ENCODE measurements at places on chromosomes 5 and 9.

- no peak for DNase-seq
These were observed 19.2 kb downstream of the RNF180 start for GRCh38 chr5:64184832-64185231.

DNA sequence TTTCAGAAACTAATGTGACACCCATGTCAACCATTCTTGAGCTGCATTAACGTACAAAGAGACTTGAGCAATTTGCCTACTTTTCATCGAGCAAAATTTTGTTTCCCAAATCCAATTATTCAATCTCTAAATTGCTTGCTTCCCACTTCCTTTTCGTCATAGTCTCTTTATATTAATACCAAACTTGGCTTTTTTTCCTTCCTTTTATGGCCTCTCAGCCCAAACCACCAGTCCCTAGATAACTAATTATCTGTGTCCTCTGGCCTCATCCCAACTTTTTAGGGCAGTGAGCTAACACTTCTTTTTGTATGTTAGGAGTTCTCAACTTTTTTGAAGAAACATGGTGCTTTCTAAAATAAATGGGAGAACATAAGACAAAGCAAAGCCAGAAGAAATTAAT, 155.5 kb upstream of the S1PR3 start:
- no peak for DNase-seq

DNA sequence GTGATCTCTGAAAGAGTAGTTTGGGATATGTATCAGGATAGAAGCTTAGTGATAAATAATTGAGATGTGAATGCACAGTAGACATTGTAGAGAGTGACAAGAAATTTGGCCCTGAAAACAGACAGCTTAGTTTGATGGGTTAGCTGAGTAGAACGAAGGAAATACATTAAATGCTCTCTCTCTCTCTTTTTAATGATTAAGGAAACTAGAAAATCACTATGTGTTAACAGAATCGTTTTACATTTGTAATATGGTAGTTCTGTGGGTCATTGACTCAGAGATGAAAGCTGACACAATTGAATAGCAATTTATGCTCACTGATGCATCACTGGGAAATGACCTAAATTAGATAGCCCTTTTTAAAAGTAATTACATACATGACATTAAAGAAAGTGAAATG, 739.8 kb upstream of the PTPRD start:
- no peak for DNase-seq

GRCh38 chr5:30838936-30839496, 354.5 kb upstream of the CDH6 start:
- no peak for DNase-seq

- DNase-seq = no peak
These were observed 50.5 kb upstream of the PCAT7 start for GRCh38 chr9:94504358-94504757.

- no peak for DNase-seq
These were observed 3.2 kb downstream of the PAPPA start for GRCh38 chr9:116156621-116157314.

- DNase-seq = no peak
These were observed 9.0 kb downstream of the PPP3R2 start for GRCh38 chr9:101585740-101586139.

GRCh38 chr9:134549336-134549735, 92.3 kb upstream of the COL5A1 start:
- DNase-seq = no peak

DNA sequence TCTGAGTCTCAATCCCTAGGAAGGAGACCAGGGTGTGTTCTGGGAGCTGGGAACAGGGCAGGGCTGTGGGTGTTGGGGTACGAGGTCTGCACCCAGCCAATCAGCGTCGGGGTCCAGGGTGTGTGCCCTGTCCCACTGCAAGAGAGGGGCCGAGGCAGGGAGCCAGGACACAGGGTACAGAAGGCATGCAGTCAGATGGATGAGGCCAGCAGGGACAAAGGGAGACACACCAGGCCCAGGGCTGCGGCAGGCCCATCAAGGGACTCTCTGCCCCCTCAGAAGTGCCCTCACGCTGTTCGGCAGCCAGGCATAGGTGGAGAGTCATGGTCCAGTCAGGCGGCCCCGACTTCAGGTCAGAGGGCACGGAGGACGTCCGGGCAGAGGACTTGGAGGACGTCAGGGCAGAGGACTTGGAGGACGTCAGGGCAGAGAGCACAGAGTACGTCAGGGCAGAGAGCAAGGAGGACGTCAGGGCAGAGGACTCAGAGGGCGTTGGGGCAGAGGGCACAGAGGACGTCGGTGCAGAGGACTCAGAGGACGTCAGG, 28.8 kb upstream of the ADAMTS2 start:
- DNase-seq = no peak

GRCh38 chr9:88387552-88388202, 567 bp upstream of the SPIN1 start:
- no peak for DNase-seq

DNA sequence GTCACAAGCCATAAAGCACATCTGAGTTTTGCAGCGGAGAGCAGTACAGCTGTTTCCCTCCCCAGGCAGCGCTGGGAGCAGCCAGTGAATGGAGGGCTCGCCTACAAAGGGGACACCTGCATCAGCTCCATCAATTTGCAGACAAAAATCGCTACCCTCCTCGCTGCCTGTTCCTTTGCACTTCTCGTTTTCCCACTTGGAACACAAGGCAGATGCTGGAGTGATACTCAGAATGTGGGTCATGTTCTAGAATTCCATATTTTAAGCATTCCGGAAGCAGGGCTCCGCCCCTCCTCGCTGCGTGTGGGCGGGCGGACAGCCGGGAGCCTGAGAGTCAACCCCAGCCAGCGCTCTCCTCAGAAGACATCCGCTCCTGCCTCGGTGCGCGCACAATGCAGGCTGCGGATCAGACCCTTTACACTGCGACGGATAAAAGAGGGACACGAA, 92.1 kb downstream of the LMNB1 start:
- DNase-seq = no peak
